Glomerular endothelial cell (primary cell): ENCODE measurements at places on chromosomes 1 and 21. TPM values are rescaled to one million over a fixed set of nuclear protein-coding genes. Genes with fewer than 3 reads are reported as not detected.

GRCh38 chr1:224647449-224647848, 31.3 kb downstream of the CNIH3 start:
- no peak for DNase-seq

GRCh38 chr1:58460469-58460868, 86.1 kb downstream of the OMA1 start:
- DNase-seq = no peak

GRCh38 chr1:154819628-154820590, 50.2 kb downstream of the KCNN3 start:
- no peak for DNase-seq

- no peak for DNase-seq
These were observed 17.2 kb downstream of the ATP1A1 start for GRCh38 chr1:116390195-116390594.

The FOXO6 gene
- not detected in 2 replicates for total RNA-seq

The HAPLN2 gene
- total RNA-seq = not detected in 2 replicates

DNA sequence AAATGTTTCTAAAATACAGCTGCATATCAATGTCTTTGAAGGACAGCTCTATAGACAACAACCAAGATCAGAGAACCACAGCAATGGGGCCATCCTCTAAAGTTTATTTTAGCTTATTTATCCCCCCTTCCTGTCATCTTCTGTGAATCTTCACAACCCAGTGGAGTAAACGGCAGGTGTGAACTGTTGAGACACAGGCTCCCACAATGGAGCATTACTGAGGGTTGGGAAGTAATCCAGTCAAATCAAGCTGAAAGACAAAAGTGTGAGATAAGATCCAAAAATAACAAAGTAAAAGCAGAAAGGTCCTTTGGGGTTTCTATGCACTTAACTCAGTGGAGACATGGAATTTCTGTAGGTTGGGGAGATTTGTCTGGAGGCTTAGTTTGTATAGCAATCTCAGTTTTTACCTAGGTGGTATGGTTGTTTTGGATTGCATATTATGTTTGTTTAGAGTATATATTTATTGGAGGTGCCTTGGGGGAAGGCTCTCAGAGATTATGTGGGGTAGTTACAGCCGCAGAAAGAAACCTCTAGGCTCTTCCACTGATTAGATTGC, 286.9 kb upstream of the ADGRL2 start:
- no peak for DNase-seq

The HUNK gene
- total RNA-seq = 0.10 TPM in 1 of 2 replicates, not detected in the other

DNA sequence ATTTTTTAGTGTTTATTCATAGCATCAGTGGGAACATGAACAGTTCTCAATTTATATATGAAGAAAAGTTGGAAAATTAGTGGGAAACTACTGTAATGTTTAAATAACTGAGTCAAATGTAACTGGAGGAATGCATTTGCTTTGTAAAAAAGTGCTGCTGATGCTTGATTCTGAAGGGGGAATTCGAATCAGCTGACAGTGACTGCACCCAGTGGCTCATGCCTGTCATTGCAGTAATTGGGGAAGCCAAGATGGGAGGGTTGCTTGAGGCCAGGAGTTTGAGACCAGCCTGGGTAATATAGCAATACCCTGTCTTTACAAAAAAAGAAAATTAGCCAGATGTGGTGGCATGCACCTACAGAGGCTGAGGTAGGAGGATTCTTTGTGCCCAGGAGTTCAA, 398.4 kb downstream of the ZP4 start:
- DNase-seq = no peak

The SPRR4 gene
- not detected in 2 replicates for total RNA-seq

The HPCA gene
- not detected in 2 replicates for total RNA-seq

- no peak for DNase-seq
These were observed 12.9 kb downstream of the PTAFR start for GRCh38 chr1:28163496-28164161.

The CELA3A gene
- total RNA-seq = not detected in 2 replicates

DNA sequence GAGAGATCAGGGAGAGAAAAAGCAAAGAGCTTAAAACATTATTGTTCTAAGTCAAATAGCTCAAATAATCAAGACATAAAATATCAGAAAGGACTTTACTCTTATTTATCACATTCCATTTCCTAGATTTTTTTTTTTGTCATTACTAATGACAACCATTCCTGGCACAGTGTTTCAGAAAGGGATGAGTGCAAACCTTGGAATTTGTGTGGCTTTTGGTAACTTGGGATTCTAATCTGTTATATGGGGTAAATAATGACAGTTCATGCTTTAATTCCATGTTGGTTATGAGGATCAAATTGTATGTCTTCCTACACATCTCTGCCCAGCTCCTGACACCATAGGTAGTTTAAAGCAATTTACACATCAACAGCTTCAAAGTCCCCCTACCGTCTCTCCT, 358.4 kb upstream of the ADGRL4 start:
- DNase-seq = no peak

DNA sequence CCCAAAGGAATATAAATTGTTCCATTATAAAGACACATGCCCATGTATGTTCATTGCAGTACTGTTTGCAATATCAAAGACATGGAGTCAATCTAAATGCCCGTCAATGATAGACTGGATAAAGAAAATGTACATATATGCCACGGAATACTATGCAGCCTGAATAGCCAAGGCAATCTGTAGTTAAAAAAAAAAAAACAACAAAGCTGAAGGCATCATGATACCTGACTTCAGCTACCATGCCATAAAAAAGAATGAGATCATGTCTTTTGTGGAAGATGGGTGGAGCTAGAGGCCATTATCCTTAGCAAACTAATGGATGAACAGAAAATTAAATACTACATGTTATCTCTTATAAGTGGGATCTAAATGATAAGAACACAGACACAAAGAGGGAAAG, 36.0 kb downstream of the GPR88 start:
- no peak for DNase-seq

DNA sequence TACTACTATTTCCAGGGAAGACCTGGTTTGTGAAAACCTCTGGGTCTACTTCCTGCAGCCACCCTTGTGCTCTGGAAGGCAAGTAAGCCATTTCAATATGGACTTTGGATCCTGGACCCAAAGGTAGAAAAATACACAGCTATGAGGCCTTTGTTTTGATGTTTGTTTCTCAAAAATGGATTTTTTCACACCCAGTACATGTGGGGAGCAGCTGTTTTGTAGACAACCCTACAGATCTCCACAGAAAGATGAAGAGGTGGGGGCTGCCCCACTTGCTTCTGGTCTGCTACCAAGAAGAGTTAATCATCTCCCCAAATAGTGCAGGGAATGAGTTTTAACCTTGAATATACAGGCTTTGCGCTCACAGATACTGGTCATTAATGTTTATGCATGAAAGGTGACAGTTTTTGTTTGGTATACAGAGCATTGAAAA, 29.2 kb downstream of the ZNF281 start:
- no peak for DNase-seq

- DNase-seq = no peak
These were observed 315.5 kb upstream of the DEPDC1 start for GRCh38 chr1:68812333-68812732.

DNA sequence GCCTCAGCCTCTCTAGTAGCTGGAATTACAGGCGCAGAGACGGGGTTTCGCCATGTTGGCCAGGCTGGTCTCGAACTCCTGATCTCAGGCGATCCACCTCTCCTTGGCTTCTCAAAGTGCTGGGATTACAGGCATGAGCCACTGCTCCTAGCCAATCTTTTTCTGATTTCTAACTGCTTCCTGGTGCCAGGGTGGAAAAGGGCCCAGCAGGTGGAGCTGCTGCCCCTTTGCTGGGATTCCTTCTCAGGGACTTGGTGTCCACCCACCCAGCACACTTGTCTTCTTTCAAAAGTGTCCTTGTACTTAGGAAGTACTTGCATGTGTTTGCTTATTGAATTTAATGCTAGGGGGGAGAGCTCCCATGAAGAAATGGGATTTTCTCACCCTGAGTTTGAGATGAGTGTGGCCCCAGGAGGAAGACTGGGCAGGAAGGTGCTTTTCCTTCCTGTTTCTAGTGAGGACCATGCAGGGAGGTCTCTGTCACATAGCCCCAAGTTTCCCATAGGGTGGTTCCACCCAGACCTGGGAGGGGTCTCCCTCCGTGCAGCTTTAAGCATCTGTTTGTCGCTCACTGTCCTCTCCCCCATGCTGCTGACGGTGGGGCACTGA, 14.2 kb downstream of the UTP11 start:
- DNase-seq = no peak

GRCh38 chr1:158979229-158979628, 30.5 kb upstream of the IFI16 start:
- DNase-seq = no peak

DNA sequence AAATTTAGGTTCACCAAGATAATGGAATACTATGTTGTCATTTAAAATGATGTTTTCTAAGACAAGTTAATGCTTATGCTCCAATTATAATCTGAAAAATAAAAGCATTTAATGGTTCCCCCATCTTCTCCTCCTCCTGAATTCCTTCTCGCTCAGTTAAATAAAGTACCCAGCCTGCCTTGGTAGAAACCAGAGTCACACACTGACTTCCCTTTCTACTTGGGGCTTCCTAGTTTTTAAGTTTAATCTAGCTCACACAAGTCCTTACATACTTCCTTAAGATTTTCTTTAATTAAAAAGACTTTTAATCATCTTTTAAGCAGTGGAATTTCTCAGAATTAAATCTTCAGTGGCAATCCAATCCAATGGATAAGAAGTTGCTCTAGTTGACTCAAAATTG, 32.9 kb downstream of the CD58 start:
- no peak for DNase-seq

The RGS5 gene
- 5.9 and 21.8 TPM in 2 replicates for total RNA-seq

The AMY1A gene
- total RNA-seq = not detected in 2 replicates

- DNase-seq = peak; percentile 33
These were observed 48.1 kb downstream of the TENT5C start for GRCh38 chr1:117653732-117654492.

- DNase-seq = no peak
These were observed 244.2 kb downstream of the LMO4 start for GRCh38 chr1:87572891-87573290.

The ADCY10 gene
- 0.06 TPM in 1 of 2 replicates, not detected in the other for total RNA-seq

- DNase-seq = no peak
These were observed 87.5 kb upstream of the RUNX3 start for GRCh38 chr1:25017436-25018109.

GRCh38 chr1:6534248-6534822, 20.0 kb downstream of the NOL9 start:
- no peak for DNase-seq

The FCRL6 gene
- not detected in 2 replicates for total RNA-seq

- DNase-seq = no peak
These were observed 10.7 kb downstream of the SLC9A1 start for GRCh38 chr1:27144049-27144748.

GRCh38 chr1:182032251-182032650, 29.3 kb downstream of the ZNF648 start:
- DNase-seq = no peak

DNA sequence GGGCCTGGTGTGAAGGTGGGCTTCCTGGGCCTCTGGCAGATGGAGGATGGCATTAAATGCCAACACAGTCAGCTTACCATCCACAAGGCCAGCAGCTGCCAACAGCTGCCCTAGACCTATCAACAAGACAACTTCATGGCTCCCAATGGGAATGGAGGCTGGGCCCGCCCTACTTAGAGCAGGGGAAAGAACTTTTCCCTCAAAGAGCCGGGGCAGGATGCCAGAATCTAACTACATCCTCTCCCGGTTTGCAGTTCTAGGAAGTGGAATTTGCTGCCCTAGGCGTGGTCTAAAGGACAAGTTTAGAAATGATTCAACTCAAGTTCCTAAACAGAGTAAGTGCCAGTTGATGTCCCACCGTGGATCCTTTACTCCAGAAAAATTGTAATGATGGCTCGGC, 13.1 kb downstream of the ICMT start:
- no peak for DNase-seq

- DNase-seq = no peak
These were observed 56.6 kb downstream of the SMYD2 start for GRCh38 chr1:214337511-214337910.

The SIM2 gene
- 0.47 and 1.7 TPM in 2 replicates for total RNA-seq

- no peak for DNase-seq
These were observed 1667.8 kb downstream of the MRPL39 start for GRCh38 chr21:23939369-23940065.

GRCh38 chr1:248792342-248792741, 33.4 kb downstream of the SH3BP5L start:
- no peak for DNase-seq

The C1orf115 gene
- 20.4 and 21.8 TPM in 2 replicates for total RNA-seq

The NTRK1 gene
- 0.41 TPM in 1 of 2 replicates, not detected in the other for total RNA-seq

The SMAP2 gene
- total RNA-seq = 9.5 and 13.6 TPM in 2 replicates

GRCh38 chr1:73979684-73980083, 218.3 kb downstream of the LRRIQ3 start:
- DNase-seq = no peak

The CCDC27 gene
- total RNA-seq = not detected in 2 replicates

- DNase-seq = no peak
These were observed 102.8 kb upstream of the ACTRT2 start for GRCh38 chr1:2918441-2918840.

GRCh38 chr1:55955016-55955621, 624.2 kb downstream of the PLPP3 start:
- DNase-seq = no peak

DNA sequence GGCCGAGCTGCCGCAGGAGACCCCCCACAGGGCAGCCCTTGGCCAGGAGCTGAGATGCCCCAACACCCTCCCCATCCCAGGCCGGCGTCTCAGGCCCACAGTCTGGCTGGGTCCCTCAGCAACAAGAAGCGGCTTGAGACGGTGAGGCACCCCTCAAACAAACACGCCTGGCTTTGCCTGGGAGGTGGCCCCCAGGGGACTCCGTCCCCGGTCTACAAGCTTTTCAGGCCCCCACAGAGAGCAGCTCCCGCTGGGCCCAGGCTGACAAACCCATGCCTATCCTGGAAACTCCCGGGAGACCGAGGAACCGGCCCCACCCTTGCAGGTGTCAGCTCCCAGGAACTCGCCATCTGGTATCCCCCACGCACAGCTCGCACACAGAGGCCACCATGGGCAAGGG, 67.0 kb downstream of the ARHGEF16 start:
- no peak for DNase-seq

The KCNE2 gene
- not detected in 2 replicates for total RNA-seq

DNA sequence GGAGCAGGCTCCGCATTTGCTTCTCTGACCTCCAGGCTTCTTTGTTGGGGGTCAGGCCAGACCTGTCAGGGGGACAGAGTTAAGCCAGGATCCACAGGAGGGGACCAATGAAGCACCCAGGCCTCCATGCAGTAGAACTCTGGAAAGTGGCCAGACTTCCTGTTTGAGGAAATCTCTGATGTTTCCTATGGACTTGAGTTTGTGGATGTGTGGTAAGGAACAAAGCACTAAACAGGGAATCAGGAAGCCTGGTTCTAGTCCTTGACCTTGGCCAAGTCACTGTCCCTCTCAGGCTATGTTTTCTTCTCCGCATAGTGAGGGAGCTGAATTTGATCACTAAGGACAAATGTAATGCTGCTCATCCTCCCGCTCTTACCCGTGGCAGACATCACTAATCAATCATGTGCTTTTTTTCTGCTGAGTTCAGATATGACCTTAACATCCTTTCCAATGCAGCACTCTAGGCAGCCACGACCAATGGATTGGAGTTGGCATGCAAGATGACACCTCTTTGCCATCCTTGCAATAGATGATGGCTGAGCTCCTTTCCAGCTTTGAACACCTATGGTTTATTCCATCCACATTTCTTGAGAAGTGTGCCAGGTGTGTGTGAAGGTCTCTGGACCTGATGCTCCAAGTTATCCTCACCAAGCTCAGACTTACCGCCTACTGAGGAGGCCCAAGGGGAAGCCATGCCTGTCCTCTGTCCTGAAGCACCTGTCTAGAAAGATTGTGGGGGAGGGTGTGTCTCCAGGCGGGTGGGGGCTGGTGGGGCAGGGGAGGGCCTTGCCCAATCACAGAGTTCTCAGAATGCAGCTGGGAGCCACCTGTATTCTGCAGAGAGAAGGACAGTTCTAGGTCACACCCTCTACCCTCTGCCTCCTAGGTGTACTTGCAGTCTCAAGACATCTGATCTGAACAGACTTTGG, 9.9 kb downstream of the SH2D2A start:
- DNase-seq = no peak

The E2F2 gene
- 0.10 and 0.82 TPM in 2 replicates for total RNA-seq
